ENCODE measurements at places on chromosomes 11 and 22.

DNA sequence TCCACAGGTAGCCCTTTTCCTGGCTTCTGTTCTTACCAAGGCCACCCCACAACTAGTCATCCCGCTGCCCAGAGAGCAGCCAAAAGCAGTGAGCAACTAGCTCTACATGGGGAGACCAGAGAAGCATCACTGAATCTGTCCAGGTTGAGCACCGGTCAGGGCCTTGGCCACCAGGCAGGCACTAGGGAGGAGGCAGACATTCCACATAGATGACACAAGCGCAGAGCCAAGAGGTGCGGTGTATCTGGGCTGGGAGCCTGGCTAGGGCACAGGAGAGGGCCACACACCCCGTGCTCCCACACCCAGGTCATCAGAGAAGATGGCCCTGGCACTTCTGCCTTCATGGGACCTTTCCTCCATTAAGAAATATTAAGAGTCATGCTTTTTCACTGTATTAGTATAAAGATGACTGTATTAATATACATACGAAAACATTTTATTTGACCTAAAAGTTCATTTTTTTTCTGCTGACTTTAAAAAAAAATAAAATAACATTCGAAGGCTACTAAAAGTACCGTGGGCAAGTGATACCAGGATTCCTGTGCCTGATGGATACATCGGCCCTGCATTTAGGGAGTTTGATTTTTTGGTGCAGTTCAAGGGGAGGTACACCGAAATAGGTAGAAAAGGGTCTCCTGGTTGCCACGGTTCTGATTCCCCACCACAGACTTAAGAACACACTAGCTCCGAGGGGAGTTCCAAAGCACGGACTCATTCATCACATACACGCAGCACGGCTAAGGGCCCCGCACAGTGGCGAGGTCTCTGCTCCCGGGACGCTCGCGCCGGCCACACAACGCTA lies 1.2 kb downstream of the DGCR2 start:
- DNase-seq: no peak

- no peak for DNase-seq
Observed at GRCh38 chr11:10600570-10601248, 32.2 kb upstream of the LYVE1 start.

- no peak for DNase-seq
Observed at GRCh38 chr22:46829117-46829891, 66.9 kb downstream of the TBC1D22A start.

DNA sequence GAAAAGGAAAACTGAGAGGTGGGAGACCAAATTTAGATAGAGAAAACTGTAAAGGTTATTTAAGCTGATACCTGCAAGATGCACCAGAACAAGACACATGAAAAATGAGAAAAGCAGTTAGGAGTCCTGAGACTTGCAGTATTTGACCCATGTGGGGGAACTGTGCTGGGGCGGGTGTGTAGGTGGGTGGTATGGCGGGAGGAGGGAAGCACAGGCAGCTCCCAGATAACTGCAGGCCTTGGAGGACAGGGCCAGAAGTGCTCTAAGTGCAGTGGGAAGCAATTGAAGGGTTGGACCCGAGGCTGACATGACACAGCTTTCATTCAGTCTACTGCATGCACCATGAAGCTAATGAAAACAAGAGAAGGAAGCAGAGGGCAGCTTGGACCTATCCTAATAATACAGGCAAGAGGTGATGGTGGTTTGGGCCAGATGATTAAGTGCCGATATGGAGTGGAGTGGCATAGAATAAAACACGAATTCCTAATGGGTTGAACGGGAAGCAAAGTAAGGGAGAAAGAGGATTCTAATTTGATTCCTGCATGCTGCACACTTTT lies 48.0 kb upstream of the ANO3 start:
- DNase-seq: no peak

DNA sequence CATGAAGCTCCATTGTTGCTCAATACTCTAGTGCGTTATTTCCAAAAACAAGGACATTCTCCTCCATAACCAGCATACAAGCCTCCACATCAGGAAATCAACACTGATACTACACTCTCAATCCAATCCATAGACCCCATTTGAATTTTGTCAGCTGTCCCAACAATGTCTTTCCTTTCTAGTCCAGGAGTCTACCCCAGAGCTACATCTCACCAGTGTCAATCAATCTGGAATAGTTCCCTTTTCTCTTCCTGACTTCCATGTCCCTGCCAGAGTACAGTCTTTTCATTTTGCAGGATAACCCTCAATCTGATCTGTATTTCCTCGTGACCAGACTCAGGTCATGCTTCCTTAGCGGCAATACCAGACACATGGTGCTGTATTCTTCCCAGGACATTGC lies 43.0 kb downstream of the TCF20 start:
- no peak for DNase-seq

- no peak for DNase-seq
Observed at GRCh38 chr11:206002-206384, 1.2 kb downstream of the BET1L start.

- DNase-seq: peak; percentile 29
Observed at GRCh38 chr11:44823006-44823405, 96.2 kb downstream of the TSPAN18 start.

- no peak for DNase-seq
Observed at GRCh38 chr11:115716080-115716479, 211.9 kb upstream of the CADM1 start.

GRCh38 chr11:38971141-38971540 lies 2373.1 kb upstream of the RAG2 start:
- no peak for DNase-seq

GRCh38 chr11:70883973-70884623 lies 368.3 kb downstream of the SHANK2 start:
- no peak for DNase-seq

DNA sequence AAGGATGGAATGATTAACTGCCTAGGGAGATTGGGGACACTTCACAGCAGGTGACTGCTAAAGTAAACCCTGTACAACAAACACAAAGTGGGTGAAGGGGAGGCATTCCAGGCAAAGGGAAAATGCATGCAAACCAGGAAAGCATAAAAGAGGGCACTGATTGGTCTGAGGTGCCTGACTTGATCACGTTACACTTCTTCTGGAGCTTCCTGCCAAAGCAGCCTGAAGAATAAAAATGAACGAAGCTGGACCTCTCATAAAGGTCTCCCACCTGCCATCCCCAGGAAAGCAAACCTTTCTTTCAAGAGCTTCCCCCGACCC lies 46.7 kb upstream of the SCUBE2 start:
- DNase-seq: no peak

DNA sequence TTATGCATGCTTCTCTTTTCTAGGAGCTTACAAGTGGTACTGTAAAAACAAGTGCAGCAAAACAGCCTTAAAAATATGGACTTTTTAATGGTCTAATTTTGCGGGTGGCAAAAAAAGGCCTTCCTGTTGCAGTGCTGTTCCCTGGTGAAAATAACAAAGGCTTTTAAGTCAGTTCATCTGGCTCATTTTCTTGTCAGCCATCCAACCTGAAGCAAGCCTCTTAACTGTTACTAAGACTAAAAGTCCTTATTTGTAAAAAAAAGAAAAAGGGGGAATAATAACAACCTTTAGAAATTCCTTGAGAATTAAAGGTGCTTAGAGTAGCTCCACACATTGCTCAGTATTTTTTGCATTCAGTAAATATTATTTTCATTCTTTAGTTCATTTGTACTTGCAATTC lies 200.5 kb upstream of the CHORDC1 start:
- DNase-seq: no peak

- no peak for DNase-seq
Observed at GRCh38 chr11:61657566-61658290, 22.5 kb upstream of the DAGLA start.

- DNase-seq: no peak
Observed at GRCh38 chr11:103880968-103881367, 155.5 kb upstream of the DDI1 start.

- DNase-seq: no peak
Observed at GRCh38 chr11:73759610-73760134, 1.2 kb downstream of the RAB6A start.

DNA sequence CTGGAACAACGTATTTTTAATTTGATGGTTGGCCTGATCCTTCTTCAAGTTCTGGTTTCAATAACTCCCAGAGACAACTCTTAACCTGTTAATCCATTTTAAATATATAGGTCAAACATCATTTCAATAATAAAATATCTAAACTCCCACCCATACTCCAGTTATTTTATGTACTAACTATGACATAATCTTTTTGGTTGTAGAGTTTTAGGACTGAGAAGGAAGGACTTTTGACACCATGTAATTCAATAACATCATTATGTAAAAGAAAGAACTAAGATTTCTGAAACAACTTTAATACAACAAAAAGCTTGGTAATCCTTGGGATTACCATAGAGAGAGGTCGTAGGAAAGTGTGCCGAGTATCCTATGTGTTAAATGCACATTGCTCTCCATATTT lies 31.5 kb downstream of the VSIG10L2 start:
- no peak for DNase-seq

DNA sequence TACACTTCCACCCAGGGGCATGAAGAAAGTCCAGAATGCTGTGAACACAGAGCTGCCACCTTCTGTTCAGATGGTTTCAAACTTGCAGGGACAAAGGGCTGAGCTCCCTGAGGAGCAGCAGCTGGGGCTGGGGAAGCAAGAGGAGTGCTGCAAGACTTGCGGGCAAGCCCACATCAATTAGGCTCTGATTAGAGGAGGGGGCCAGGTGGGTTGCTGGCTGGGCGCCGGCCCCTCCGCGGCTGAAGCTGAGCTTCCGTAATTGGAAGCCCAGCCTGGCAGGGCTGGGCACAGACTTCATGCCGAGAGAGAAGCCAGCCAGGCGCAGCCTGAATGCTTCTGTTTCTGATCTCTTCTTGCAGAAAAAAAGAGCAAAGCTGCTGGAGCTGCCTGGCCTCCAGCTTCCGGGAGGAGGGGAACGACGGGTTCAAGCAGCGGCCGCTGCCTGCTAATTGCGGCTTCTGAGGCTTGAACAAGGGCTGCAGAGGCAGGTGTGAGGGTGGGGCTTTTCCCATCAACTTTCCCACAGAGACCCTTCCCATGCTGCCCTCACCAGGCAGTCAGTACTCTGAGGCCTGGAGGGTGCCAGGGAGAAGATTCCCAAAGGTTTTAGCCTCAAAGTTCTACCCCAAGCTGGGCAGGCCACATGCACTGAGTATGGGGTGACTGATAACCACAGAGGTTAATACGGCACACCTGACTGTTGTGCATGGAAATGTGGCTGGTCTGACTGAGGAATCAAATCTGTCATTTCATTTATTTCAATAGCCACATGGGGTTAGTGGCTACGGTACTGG lies 91.1 kb upstream of the LMO1 start:
- no peak for DNase-seq

- DNase-seq: no peak
Observed at GRCh38 chr11:127118811-127119210, 118.2 kb upstream of the KIRREL3 start.

- DNase-seq: peak; percentile 59
Observed at GRCh38 chr11:94325681-94326080, 21.3 kb downstream of the IZUMO1R start.

DNA sequence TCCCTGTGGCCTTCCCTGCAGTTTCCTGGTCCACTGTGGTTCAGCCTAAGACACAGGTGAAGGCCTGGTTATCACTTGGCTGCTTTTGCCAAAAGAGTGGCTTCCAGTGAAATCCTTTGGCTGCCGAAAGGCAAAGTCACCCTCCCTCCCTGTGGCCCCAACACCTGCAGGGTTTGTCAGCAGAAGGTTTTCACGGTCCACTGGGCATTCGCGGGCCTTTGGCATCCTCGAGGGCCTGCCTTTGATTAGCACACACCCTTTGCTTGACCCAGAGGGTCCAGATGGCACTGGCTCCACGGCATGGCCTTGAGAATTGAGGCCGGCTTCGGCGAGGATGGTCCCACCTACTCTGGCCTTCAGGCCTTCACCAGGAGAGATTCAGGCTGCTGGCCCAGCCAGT lies 35.3 kb downstream of the RTN4R start:
- no peak for DNase-seq

GRCh38 chr11:62477927-62478326 lies 59.1 kb downstream of the SCGB1A1 start:
- no peak for DNase-seq

GRCh38 chr11:38612701-38613100 lies 2014.7 kb upstream of the RAG2 start:
- DNase-seq: no peak

DNA sequence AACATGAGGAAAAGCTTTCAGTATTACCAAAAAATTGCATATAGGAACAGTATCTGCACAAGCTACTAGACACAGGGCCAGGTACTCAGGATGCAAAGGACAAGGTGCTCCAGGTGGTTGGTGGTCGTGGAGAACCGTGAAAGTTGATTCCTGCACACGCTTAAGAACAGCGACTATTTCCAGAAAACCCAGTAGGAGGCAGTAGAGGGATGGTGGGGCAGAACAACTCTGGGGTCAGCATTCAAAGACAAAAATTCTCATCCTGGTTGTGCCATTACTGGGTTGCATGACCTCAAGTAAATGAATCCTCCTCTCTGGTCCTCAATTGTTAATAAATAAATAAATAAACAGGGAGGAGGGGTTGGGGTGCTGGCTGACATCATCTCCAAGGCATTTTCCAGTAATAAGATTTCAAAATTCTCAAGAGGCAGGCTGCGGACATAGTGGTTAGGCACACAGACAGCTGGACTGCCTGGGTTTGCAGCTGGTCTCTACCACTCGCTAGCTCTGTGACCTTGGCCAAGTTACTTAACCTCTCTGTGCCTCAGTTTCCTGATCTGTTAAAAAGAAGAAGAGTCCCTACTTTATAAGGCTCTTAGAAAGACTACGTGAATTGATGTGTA lies 89.6 kb downstream of the ISX start:
- no peak for DNase-seq

DNA sequence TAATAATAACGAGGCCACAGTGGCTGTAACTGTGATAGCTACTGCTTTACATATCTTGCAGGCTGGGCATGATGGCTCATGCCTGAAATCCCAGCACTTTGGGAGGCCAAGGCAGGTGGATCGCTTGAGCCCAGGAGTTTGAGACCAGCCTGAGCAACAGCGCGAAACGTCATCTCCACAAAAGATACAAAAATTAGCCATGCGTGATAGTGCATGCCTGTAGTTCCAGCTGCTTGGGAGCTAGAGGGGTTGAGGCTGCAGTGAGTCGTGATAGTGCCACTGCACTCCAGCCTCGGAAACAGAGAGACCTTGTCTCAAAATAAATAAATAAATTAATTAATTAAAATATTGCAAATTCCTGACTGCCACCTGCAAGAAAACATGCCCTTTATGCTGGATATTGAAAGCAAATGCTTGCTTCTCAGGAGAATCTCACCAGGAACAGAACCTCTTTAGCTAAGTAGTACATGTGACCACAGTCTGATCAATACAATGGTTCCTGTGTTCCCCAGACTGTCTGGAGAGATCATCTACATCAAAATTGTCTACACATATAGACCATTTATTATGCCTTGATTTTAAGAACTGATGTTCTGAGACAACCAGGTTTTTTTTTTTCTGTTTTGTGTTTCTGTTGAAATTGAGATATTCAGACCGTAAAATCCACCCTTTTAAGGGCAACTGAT lies 6.3 kb downstream of the ZBTB3 start:
- DNase-seq: no peak

GRCh38 chr11:73184953-73185671 lies 33.0 kb upstream of the P2RY2 start:
- peak; percentile 72 for DNase-seq

DNA sequence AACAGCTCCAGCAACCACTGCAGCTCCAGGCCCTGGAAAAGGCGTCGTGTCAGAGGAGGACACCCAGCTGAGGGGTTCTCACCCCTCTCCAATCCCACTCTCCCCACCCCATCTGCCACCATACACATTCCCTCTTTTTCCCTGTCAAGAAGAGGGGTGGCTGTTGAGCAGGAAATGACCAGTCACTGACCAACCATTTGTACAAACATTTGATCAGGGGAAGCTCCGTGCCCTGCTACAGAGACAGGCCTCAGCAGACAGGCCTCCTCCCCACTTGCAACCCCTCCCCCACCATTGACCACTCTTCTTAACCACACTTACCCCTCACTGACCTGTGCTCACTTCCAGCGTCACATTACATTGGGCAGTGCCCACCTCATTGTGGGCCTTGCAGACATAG lies 2.3 kb upstream of the VSIG2 start:
- DNase-seq: no peak

Data from hematopoietic multipotent progenitor cell treated with erythropoietin and hydrocortisone succinate and interleukin-3 and kit ligand, for 8 days (in vitro differentiated cells).